ENCODE measurements at places on chromosomes 3 and 15. TPM values are rescaled to one million over a fixed set of nuclear protein-coding genes. Genes with fewer than 3 reads are reported as not detected.

The EXD1 gene
- total RNA-seq, result not detected

The TGM5 gene
- not detected for total RNA-seq

The DLEC1 gene
- 8.6 TPM for total RNA-seq

The KLF15 gene
- 0.39 TPM for total RNA-seq

The TNFAIP8L3 gene
- total RNA-seq, result not detected

The SLC24A5 gene
- total RNA-seq, result not detected

The RBPMS2 gene
- 1.1 TPM for total RNA-seq

The CAMKV gene
- 0.89 TPM for total RNA-seq

The UROC1 gene
- total RNA-seq, result not detected

The SKOR1 gene
- total RNA-seq, result 2.2 TPM

The TRIM42 gene
- not detected for total RNA-seq

The COMMD2 gene
- total RNA-seq, result 36.5 TPM

The SLC28A2 gene
- not detected for total RNA-seq

The DUOXA2 gene
- total RNA-seq, result not detected

The LSAMP gene
- not detected for total RNA-seq

The ABCC5 gene
- 17.5 TPM for total RNA-seq

The SMAD6 gene
- not detected for total RNA-seq

The RARRES1 gene
- total RNA-seq, result not detected

The TCTA gene
- 27.0 TPM for total RNA-seq

The NIT2 gene
- 24.0 TPM for total RNA-seq

The SLC41A3 gene
- 34.7 TPM for total RNA-seq

The STRA6 gene
- total RNA-seq, result not detected

The MAGEF1 gene
- 4.5 TPM for total RNA-seq

The ASB14 gene
- total RNA-seq, result not detected
